ENCODE measurements at places on chromosomes 6 and 20. TPM values are rescaled to one million over a fixed set of nuclear protein-coding genes. Genes with fewer than 3 reads are reported as not detected.

DNA sequence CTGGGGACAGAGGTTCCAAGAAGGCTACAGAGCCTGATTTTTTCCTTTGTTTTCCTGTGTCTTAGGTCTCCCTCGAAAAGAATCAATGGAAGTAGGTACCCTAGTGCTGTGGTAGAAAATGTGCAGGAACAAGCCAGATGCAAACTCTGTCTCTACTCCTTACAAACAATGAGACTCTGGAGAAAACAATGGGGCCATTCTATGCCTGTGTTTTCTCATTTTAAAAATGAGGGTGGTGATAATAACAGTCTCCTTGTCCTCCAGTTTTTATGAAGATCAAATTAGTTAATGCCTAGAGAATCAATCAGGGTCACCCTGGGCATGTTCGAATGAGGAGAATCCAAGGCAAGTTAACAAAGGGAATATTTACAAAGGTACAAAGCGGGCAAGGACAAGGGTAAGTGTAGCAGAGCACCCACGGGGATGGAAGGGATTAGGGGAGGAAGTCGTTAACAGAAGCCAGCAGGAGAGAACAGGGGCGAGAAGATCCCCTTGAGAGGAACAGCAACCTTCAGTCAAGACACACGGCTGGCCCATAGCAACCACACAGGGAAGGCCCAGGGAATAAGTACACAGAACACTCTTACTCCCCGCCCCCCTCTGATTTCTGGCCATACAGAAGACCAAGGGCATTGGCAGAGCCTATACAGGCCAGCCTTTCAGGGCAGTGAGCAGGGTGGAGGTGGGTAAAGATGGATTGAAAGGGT, 342.8 kb downstream of the PTPRT start:
- peak; percentile 67 for DNase-seq

GRCh38 chr6:157605484-157605883, 217.6 kb upstream of the SNX9 start:
- DNase-seq, result peak; percentile 35

PHF1 gene
- total RNA-seq, result 76.2 TPM

- no peak for DNase-seq
Observed at GRCh38 chr6:137808836-137809315, 58.2 kb upstream of the TNFAIP3 start.
